ENCODE measurements at places on chromosomes 3 and 15.

GRCh38 chr3:81951106-81951505, 189.7 kb upstream of the GBE1 start:
- no peak for DNase-seq

- DNase-seq = peak; percentile 77
Measured at GRCh38 chr3:161274691-161275298, 53.7 kb downstream of the NMD3 start.

DNA sequence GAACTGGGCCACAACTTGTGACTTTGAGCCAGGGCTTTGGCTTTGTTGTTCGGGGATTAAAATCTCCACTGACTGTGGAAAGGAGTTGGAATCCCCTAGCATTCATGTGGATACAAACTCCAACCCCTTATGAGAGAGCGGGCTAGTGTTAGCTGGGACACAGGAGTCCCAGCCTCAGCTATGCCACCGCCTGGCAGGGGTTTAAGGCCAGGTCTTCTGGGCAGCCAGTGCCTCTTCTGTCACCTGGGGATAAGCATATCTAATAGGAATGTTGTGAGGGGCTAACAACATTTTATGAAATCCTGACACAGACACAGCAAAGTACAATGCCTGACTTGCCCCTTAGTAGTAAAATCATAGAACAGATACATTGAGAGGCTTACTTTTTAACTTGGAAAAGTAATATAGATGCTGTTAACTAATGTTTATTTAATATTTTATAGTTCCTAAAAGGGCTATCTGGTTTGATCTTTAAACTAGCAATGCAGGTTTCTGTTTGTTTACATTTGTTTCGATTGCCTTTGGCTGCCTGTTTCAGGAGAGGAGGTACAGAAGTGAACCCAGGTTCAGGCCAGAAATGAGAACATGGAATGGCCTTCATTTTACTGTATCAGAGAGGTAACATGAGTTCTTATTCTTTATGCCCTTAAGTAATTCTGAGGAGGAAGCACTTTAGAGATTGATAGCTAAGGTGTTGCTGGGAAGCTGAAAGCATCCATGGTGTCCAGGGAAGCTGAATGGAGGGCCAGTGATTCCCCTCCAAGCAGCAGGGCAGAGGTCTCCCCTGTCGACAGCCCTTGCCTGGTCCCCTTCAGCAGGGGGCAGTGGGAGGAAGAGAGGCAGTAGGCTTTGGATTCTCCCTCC, 8.7 kb downstream of the GPR160 start:
- peak; percentile 19 for DNase-seq

DNA sequence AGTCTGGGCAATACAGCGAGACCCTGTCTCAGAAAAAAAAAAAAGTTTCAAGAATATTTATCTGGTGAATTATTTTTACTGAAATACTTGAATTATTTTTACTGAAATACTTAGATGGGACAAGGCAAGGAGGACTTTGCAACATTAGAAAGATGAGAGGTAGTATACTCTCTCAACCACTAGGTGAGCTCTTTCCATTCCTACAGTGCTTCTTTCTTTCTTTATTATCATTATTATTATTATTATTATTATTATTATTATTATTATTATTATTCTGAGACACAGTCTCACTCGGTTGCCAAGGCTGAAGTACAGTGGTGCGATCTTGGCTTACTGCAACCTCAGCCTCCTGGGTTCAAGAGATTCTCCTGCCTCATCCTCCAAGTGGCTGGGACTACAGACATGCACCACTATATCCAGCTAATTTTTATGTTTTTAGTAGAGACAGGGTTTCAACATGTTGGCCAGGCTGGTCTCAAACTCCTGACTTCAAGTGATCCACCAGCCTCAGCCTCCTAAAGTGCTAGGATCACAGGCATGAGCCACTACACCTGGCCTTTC, 468.8 kb downstream of the MAGI1 start:
- no peak for DNase-seq

Measured in DMS53 (cell line).